Vagina (tissue), 2 donors: ENCODE measurements at places on chromosomes 4 and X.

DNA sequence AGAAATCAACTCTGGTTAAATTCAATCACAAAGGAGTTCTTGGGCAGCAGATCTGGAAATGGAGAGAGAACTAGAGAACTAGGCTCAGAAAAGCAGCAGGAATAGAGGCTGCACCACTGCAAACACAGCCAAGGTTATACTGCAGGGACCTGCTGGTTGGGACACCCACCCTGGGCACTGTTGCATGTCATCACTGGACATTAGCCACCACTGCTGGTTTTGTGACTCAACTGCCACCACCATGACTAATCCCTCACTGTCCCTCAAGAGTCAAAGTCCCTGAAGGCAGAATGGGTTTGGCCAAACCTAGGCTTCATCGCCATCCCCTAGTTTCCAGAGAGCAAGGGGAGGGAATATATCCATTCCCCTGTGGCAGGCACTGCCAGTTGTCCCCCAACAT is 38.1 kb upstream of the IRAK1 start:
- H3K27me3 ChIP-seq, result no peaks in the 10 kb centered on the region
- H3K4me3 ChIP-seq, result no peak overlapping the region
- peaks cover 25% of the 10 kb centered on the region for H3K4me1 ChIP-seq
- no peak for DNase-seq
- H3K36me3 ChIP-seq, result no peaks in the 10 kb centered on the region
- H3K27ac ChIP-seq, result no peak overlapping the region

DNA sequence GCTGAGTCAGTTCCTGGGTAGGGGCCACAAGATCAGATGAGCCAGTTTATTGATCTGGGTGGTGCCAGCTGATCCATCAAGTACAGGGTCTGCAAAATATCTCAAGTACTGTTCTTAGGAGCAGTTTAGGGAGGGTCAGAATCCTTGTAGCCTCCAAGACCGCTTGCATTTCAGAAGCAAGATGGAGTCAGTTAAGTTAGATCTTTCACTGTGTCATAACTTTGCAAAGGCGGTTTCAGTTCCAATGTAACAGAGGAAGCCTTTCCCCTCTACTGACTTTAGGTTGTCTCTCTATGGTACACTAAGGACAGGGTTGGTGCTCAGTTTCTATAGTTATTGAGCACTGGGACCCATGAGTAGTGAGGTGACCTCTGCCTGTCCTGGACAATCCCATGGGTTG is 127.3 kb upstream of the WDR1 start:
- H3K27me3 ChIP-seq, result no peaks in the 10 kb centered on the region
- DNase-seq, result no peak
- H3K27ac ChIP-seq, result no peak overlapping the region
- no peaks in the 10 kb centered on the region for H3K36me3 ChIP-seq
- H3K4me3 ChIP-seq, result no peak overlapping the region

- no peaks in the 10 kb centered on the region for H3K27me3 ChIP-seq
- no peak overlapping the region for H3K4me3 ChIP-seq
- no peak overlapping the region for H3K27ac ChIP-seq
- H3K36me3 ChIP-seq, result no peaks in the 10 kb centered on the region
- no peaks in the 10 kb centered on the region for H3K4me1 ChIP-seq
- no peak for DNase-seq
These were observed 50.8 kb upstream of the ELF2 start for GRCh38 chr4:139227729-139228404.

- no peak overlapping the region for H3K4me3 ChIP-seq
- no peak overlapping the region for H3K27ac ChIP-seq
- no peaks in the 10 kb centered on the region for H3K36me3 ChIP-seq
- H3K27me3 ChIP-seq, result no peaks in the 10 kb centered on the region
- DNase-seq, result no peak
- H3K4me1 ChIP-seq, result no peaks in the 10 kb centered on the region
These were observed 221.1 kb downstream of the BMPR1B start for GRCh38 chr4:94978904-94979303.

GRCh38 chr4:186172546-186172945 is 18.8 kb upstream of the CYP4V2 start:
- H3K27me3 ChIP-seq, result no peaks in the 10 kb centered on the region
- no peak overlapping the region for H3K27ac ChIP-seq
- H3K4me3 ChIP-seq, result no peak overlapping the region
- no peaks in the 10 kb centered on the region for H3K36me3 ChIP-seq
- no peak for DNase-seq

DNA sequence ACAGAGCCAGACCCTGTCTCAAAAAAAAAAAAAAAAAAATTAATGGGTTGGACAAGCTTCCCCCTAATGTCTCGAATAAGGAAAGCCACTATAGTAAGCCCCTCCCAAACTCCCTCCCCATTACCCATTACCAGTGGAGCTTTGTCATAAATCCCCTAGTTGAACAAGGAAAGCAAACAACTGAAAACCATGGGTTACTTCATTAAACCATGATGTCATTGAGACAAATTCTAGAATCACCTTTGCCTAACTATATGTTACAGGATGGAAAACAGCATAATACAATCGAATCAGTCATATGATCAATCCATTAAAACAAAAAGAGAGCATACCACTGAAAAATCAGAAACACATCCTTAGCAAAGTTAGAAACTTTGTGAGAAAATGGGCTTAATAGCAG is 8.2 kb downstream of the ARAP2 start:
- no peaks in the 10 kb centered on the region for H3K27me3 ChIP-seq
- H3K36me3 ChIP-seq, result no peaks in the 10 kb centered on the region
- H3K4me3 ChIP-seq, result no peak overlapping the region
- no peak overlapping the region for H3K27ac ChIP-seq
- no peak for DNase-seq

- DNase-seq, result no peak
- H3K27ac ChIP-seq, result no peak overlapping the region
- H3K36me3 ChIP-seq, result no peaks in the 10 kb centered on the region
These were observed 32.5 kb upstream of the SMIM10L2A start for GRCh38 chrX:135389243-135389642.

GRCh38 chr4:185892165-185892564 is 80.2 kb upstream of the SORBS2 start:
- H3K4me1 ChIP-seq, result no peaks in the 10 kb centered on the region
- H3K36me3 ChIP-seq, result no peaks in the 10 kb centered on the region
- H3K4me3 ChIP-seq, result no peak overlapping the region
- DNase-seq, result no peak

- no peak overlapping the region for H3K4me3 ChIP-seq
- no peaks in the 10 kb centered on the region for H3K27me3 ChIP-seq
- no peaks in the 10 kb centered on the region for H3K4me1 ChIP-seq
- H3K36me3 ChIP-seq, result no peaks in the 10 kb centered on the region
- H3K27ac ChIP-seq, result no peak overlapping the region
These were observed 96.1 kb downstream of the REELD1 start for GRCh38 chr4:146310319-146311021.
